EL (cell line): ENCODE measurements at places on chromosomes 3 and 15.

DNA sequence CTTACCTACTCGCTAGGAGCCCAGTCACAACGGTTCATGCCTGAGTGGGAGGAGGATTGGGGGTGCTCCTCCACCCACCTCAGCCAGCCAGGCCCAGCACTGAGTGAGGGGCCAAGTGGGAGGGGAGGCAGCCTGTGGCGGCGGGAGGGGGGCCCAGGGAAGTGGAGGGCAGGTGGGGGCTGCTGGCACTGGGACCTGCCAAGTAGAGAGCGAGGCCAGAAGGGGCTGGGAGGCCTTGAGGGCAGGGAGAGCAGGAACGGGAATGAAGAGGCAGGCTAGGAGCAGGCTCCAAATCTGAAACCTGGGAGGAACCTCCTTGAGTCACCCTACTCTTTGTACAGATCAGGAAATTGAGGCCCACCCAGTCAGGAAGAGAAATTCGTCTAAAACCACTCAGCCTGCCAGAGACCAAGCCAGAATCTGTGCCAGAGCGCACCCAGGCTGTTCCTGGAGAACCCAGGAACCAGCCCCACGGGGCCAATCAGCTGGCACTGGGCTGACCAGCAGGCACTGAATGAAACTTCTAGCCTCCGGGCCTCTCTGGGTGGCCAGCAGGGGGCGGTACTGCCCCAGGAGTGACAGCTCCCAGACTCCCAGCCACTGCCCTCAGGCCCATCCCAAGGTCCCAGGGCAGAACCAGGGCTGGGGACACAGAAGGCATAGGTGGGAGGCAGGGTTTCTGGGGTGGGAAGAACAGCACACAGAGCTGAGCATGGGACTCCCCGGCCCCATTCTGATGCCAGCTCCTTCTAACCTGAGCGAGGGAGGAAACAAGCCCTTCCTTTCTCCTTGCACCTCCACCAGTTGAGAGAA is 14.8 kb upstream of the CYP11A1 start:
- DNase-seq: peak; percentile 86

DNA sequence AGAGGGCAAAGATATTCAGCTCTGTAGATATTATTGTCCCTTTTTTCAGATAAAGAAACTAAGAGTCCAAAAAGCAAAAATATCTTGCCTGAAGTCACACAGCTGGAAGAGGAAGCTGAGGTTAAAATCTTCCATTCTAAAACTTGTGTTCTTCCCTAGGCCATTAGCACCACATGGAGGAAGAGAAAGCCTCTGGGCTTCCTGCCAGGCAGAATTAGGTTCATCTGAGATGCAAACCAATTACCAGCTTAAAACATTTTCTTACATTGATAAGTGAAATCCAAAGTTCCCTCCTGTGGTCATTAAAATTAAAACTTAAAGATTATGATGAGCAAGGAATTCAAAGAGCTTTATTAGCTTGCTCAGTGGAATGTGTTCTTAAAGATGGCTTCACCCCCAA is 235.3 kb upstream of the SETMAR start:
- DNase-seq: no peak

DNA sequence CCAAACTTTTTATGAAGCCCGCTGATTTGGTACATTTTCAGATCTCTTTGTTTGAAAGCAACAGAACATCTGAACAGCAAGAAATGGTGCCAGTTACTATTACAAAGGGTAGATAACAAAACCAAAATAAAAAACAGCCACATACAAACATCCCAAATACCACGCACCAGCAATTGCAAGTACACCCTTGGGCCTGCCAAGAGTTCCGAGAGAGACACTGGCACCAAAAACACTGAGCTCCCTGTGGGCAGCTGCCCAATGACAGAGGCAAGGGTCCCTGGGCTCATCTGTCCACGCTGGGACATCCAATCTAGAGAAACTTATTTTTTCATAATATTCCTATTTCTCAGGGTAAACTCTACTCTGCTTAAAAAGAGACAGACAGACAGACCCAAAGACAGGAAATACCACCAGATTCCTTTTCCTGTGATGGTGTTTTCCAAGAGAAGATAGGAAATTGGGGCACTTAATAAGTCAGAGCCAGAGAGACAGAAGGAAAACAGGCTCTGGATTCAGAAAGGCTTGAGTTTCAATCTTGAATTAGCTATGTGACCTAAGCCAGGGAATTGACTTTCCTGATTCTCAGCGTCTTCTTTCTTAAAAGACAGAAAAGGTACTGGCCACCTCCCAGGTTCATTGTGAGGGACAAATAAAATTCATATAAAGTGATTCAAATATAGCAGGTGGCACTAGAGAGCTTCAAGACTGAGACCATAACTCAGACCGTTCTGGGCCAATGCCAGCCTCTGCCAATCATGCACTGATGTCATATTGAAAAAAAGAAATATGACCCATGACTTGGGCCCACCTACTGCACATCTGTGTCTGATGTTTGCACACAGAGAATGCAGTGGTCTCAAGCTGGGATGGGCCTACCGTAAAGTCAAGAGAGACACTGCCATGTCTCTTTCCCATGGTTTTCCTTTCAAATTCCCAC is 61.3 kb downstream of the FOXP1 start:
- no peak for DNase-seq

DNA sequence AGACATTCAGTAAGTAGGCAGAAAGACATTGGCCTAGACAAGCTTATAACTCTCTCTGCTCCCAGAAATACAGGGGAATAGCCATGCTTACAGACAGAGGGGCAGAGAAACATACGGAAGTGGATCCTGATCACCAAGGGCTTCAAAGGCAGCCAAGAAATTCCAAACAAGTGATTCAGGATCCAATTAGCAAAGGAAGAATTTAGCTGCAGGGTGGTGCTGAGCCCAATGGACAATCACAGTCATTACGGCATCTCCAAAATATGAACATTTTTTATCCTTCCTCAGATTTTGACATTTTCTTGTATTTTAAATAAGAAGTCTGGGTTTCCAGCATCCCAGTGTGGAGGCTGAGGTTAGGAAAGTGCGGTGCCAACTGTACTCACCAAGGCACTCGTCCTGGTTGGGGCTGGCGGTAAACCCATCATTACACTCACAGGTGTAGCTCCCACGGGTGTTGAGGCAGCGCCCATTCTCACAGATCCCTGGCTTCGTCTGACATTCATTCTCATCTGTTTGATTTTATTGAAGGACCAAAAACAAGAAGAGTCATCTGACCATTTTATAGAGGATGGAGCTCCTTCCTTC is 96.8 kb downstream of the DUT start:
- DNase-seq: peak; percentile 97

- DNase-seq: peak; percentile 45
Measured at GRCh38 chr3:30649572-30650318, 43.3 kb downstream of the TGFBR2 start.

GRCh38 chr15:57215881-57216280 is 160.4 kb upstream of the CGNL1 start:
- DNase-seq: no peak

DNA sequence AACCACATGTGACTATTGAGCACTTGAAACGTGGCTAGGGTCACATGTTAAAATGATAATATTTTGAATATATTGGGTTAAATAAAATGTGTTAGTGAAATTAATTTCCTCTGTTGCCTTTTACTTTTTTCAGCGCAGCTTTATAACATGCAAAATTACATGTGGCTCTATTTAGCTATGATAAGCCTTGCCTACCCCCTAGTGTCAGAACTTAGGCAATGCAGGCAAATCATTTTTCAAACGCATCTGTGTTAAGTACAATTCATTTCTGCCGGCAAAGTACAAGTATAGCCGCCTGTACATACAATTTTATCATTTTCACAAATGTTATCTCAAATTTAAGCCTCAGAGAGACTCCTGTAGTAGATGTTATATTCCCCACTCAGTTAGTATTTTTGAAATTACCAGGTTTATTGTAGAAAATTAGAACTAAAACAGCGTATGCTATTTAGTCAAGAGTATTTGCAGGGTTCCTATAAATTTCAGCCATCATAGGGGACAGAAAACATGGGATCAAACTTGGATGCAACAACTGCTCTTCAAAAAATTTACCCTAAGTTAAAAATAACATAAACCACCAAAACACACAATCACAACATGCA is 56.1 kb downstream of the TAFA4 start:
- DNase-seq: peak; percentile 62

DNA sequence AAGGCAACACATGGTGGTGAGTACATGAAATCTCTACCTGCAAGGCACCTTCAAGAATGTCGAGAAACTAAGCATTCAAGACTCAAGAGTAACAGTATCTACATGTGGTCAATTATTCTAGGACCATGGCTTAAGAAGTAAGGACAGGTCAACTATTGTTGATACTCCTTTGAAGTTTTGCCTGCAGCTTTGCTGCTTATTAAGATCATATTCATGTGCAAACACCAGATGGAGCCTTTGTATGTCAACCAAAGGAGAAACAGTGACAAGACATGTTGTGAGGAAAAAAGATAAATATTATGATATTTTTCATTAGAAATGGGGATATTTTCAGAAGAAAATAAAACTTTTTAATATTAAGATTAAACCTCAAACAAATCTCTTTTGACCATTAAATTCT is 52.3 kb upstream of the FGF7 start:
- peak; percentile 36 for DNase-seq

- no peak for DNase-seq
Measured at GRCh38 chr3:70247955-70248354, 64.5 kb downstream of the MDFIC2 start.

GRCh38 chr3:178202194-178202593 is 334.0 kb upstream of the KCNMB2 start:
- DNase-seq: no peak

DNA sequence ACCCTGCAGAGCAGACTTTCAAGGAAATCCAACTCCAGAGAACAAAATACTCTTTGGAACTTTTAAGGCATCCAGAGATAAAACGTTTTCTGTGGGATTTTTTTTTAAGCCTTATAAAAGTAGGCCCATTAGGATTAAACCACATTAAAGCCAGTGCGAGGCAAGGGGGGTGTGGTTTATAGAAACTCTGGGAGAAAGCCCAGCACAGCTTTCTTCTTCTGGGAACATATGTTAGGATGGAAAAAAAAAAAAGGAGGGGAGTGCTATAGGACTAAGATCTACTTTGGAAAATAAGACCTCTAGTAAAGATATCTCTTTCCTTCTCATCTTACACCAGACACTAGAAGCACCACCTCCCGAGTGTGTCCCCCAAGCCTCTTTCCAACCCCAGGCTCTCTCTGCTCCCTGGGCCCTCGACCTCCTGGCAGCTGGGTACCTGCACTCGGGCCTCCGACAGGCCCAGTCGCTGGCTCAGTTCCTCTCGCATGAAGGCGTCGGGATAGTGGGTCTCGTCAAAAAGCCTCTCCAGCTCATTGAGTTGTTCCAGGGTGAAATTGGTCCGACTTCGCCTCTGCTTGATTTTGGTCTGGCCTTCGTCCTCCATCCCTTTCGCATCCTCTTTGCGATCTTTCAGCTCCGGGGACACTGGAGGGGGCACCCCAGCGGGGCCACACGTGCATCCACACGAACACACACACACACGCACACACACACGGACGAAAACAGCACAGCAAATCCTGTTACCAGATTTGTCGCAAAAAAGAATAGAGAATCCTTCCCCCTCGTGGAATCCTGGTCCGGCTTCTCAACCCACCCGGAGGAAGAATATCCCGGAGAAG is 3.8 kb downstream of the SHOX2 start:
- no peak for DNase-seq

DNA sequence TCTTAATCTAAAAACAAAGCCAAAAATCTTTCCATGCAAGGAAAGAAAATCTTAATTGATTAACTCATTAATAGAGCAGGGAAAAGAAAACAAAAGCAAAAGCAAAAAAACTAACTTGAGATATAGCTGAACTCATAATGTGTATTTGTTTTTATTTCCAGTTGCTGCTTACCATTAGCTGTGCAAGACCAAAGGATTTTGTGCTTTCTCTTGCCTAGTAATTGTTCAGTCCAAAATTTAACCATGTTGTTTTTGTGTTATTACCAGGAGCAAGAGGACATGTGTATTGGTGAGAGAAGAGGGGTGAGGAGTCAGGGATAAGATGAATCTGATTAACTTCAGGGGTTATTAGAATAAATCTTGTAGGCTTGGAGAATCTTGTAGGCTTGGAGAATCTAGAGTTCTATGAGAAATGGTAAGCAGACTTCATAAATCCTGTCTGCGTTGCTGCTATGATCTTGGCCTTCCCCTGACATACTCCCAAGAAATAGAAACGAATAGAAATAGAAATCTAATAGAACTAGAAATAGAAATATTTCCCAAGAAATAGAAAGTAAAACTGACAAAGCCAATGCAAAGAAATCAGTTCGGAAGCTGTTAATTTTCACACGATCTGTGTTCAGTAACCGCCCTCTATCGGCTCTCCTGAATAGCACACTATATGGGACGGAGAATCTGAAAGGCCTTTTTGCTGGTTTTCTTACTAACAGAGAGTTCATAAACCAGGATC is 72.6 kb upstream of the TNFSF10 start:
- DNase-seq: peak; percentile 37

- no peak for DNase-seq
Measured at GRCh38 chr3:46350262-46350565, 3.7 kb upstream of the CCR2 start.

DNA sequence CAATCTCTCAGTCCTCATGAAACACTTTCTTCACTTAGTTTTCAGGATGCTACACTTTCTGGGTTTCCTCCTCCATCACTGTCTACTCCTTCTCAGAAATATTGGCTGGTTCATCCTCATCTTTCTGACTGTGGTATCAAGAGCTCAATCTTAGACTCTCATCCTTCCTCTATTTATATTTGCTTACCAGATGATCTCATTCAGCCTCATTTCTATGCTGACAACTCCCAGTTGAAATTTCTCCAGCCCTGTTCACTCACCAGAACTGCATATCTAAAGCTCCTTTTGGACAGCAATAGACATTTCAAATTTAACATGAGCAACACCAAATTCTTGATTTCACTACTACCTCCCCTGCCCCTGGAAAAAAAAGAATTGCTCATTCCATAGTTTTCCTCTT is 48.0 kb upstream of the FBN1 start:
- peak; percentile 67 for DNase-seq

DNA sequence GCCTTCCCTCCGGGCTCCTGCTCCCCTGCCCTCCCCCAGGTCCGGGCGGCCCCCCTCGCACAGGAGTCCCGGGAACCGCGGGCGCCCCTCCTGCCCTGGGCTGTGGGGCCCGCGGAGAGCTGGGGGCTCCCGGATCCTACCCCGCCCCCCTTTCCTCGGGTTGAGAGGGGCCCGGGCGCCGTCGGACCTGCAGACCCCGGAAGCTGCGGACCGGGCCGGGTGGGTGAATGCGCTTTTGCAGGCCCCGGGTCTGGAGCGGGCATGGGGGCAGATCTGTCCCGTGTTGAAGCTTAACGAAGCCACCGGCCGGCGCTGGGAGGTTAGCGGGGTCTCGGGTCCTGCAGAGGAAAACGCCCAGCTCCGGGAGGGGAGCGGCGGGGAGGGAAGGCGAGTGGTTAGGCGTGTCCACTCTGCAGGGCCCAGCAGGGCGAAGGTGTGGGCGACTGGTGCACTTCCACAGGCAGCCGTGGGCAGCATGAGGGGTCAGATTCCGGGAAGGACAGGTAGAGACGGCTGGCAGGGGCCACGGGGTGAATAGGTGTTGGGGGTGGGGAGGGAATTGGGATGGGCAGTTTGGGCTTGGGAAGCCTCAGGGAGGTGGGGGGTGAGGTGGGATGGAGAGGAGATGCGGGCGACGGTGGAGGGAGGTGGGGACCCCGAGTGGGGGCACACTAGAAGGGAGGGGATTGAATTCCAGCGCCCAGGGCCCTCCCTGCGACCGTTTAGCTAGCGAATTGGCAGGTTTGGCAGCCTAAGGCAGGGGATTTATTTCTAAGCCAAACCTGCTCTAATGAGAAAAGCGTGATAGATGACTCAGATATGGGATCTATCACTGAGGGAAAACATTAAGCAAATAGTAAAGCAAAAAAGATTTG is 635 bp downstream of the CD276 start:
- DNase-seq: peak; percentile 53
